ENCODE measurements at places on chromosomes 4 and X.

DNA sequence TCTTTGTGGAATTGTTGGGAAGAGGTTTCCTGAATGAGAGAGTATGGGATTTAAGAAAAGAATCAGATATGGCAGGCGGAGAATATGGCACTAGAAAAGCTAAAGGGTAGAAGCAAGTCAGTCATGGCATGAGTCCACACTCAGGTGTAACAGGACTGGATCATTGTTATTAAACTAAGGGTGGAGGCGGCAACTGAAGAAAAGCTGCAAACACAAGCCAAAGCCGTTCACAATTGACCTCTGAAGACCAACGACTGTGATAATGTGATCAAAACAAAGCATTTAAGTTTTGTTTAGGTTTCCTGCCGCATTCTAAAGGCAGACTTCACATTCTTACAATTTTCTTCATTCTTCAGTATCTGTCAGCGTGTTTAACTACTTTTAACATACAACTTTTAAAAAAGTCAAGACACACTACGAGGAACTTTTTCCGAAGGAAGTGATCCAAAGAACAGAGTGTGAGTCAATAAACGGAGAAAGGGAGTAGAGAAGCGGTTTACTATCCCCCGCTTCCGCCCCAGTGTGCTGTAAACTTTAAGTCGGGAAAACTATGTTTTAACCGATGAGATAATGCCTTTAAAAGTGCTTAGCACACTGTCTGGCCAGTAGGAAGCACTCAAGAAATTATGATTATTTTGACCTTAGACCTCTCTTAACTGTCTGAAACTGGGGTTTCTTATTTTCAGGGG lies 909 bp upstream of the SLAIN2 start:
- no peak for DNase-seq

DNA sequence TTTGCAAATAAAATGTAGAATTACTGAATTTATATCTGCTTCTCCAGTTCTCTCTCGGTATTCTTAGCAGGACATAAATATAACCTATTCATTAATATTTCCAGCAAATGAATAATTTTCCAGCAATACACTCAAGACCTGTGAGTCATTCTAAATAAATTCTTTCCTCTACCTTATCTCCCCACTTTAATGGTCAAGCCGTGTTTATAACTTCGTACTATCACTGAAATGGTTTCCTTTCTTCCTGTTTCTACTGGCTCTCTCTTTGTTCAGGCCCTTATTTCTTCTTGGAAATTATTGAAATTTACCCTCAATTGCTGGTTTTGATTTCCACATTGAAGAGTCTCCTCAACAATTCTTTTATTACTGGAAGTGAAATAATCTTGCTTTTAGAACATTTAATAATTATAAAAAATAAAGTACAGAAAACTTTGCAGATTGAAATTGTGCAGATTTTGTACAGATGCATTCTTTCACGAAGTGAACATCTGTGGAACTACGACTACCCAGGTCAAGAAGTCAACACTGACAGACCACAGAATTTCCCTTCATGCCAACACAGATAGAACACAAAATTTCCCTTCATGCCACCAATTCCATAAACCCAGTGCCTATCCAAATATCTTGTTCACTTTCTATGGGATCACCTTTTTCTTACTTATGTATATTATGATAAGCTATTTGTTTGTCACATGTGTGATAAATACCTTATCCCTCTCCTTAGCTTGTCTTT lies 205.7 kb downstream of the FAT4 start:
- DNase-seq: no peak

DNA sequence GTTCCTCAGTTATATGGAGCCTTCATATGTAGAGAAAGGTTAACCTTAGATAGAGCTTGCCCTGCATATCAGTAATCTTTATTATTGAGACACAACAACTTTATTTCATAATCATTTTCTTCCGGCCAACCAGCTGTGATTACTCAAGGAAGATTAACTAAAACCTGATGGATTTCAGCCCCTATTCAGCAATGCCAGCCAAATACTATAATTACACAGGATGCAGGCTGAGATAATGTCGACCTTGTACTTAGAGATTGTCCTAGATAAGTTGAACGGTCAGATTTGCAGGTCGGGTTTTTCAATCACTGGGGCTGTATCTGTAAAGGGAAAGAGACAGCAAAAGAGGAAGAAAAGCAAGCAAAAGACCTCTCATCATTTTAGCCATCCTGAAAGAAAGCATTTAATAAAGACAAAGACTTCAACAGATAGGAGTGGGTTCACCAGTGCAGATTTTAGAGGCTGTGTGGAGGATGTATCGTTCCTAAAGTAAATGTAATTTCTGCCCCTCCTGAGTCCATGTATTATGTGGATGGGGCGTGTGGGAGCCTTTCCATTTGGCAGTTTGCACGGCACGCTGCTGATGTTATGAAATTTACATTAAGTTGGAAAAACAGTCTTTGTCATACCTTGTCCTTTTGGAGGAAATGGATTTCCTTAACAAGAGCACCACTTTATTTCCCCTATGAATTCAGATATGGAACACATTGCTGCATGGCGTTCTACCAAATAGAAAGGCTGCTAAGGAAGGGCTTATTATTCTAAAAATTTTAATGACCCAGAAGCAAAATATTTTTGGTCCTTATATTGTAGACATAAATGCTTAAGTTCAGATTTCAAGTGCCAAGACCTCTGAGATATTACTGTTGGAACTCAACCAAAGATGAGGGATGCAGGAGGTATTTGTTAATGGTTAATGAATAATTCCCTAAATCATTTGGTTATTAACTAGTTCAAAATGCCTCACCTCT lies 496.7 kb downstream of the SPRY1 start:
- DNase-seq: no peak

DNA sequence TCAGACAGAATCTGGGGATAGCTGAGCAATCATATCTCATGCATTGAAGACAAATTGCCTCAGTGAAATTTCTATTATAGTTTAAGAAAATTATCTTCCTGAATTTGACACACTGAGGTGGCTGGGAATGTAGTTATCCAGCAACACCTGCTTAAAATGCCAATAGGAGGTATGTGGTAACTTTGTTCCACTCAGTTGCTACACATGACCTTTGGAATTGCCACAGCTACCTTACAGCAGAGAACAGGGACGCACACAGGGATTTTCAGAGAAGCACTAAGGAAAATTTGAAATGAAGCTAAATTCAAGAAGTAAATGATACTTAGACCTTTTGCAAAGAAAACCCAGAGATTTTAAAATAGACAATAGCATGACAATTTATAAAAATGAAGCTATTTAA lies 264.6 kb downstream of the IL1RAPL1 start:
- no peak for DNase-seq

GRCh38 chrX:150463566-150463965 lies 100.4 kb downstream of the MAMLD1 start:
- DNase-seq: no peak

Measured in CD4-positive, alpha-beta T cell treated with Interleukin-4 for 4 hours (primary cell).